ENCODE measurements at places on chromosomes 11 and 22.

DNA sequence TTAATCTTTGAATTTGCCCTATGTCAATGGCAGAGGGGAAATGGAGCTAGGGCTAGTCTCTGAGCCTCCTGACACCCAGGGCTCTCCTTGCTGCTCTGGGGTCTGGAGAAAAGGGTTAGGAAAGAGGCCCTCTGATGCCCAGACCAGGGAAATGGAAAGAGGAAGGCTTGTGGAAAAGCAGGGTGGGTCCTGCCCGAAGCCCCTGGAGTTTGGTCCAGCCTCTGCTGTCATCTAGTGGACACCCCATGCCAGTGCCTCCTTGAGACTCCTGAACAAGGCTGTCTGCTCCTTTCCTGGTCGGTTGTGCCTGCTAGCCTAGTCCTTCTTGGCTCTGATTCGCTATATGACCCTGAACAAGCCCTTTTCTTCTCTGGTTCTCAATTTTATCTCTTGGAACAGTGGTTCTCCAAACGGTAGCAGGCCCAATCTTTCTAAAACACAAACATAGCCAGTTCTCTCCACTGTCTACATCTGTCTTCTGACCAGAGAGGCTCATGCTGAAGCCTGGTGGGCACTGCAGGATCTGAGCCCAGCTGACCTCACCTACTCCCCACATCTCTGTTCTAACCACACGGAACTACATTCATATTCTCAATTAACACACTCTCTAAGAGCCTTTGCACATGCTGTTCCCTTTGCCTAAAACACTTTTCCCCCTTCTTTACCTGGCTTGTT lies 8.8 kb upstream of the PLA2G3 start:
- peak; percentile 71 for DNase-seq

GRCh38 chr11:132123854-132124835 lies 753.7 kb downstream of the NTM start:
- DNase-seq = no peak

DNA sequence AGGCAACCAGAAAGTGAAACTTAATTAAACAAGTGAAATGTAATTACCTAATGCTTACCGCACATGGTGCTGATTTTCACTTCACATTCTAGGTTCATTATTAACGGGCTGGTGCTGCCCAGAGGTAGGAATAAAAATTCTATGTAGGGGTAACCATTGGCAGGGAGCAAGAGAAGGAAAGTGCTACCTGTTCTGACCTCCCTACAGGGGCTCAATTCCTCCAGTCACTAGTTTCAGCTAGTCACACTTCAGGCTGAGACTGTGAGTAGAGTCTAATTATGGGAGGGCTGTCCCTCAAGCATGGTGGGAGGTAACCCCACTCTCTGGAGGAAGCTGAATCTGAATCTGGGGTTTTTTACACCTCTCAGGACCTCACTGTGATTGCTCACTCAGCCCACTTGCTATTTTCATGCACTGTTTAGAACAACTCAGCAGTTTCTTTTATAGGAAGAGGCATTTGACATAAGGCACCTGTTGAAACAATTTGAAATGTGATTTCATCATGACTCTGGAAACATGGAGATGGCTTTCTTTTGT lies 75.4 kb downstream of the MAML2 start:
- DNase-seq = no peak

GRCh38 chr22:20779818-20780158 lies 5.9 kb downstream of the SERPIND1 start:
- no peak for DNase-seq

- no peak for DNase-seq
These were observed 51.2 kb downstream of the CSTF3 start for GRCh38 chr11:33110083-33110482.

DNA sequence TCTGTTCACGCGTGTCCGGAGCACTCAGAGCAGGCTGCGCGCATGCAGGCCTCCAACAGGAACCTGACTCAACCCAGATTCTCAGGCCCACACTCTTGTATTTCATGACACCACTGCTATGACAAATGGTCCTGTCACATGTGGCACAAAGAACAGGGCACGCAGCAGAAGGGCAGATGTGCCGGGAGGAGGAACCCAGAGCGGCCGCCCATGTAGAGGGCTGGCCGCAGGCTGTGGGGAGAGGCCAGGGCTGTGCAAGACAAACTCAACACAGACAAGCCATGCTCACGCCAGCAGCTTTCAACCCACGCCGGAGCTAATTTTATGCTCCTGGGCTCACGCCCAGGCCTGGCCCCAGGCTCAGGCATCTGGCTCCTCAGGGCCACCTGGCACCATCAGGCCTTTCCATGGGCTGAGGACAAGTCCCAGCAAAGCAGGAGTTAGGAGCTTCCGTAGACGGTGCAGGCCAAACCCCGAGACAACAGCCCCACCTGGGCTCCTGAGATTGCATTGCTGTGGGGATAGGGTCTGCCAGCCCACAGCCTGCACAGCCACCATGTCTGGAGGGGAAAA lies 40.0 kb downstream of the DUSP8 start:
- DNase-seq = no peak

GRCh38 chr22:36772451-36772850 lies 3.5 kb downstream of the IFT27 start:
- no peak for DNase-seq

DNA sequence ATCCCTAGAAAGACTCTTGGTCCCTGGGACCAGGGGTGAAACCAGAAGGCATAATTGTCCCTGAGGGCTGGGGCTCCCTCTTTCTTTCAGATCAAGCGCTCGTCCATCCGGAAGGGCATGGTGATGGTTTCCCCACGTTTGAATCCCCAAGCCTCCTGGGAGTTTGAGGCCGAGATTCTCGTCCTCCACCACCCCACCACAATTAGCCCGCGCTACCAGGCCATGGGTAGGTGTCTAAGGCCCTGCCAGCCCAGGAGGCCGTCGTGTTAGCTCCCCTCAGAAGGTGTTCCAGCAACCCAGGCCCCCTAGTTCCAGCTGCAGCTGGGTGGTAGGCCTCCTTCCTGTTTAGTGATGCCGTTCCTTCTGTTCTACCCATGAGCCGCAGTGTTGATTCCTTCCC lies 21.4 kb downstream of the GTPBP1 start:
- no peak for DNase-seq

- no peak for DNase-seq
These were observed 5.7 kb downstream of the C1QTNF6 start for GRCh38 chr22:37182101-37182948.

GRCh38 chr11:75823946-75824345 lies 8.9 kb downstream of the UVRAG start:
- no peak for DNase-seq

- no peak for DNase-seq
These were observed 12.2 kb downstream of the FAR1 start for GRCh38 chr11:13680501-13681264.

DNA sequence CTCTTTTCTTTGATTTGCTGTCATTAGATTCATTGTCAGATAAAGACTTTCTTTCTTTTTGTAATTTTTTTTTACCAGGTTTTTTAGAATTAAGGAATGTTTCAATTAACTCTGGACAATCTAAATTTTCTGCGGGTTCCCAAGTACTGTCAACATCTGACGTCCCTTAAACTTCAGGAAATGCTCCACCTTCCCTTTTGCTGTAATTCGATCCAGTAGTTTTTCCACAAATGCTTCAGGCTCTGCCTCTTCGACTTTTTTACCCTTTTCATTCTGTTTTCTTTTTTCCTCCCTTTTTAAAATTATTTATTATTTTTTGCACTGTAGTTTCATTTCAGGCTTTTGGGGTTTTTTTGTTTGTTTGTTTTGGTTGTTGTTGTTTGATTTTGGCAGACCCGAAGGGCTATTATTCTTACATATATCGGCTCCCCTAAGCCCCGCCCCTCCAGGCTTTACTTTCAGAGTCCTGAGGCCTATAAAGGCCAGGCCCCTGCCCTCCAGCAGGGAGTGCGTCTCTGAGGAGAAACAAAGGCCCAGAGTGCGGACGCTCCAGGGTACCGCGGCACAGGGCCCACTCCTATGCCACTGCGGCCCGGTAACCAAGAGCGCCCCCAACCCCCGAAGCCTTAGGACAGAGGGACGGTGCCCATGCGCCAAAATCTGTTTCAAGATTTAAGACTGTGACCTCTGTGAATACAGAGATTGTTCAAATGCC lies 116.4 kb downstream of the TYR start:
- no peak for DNase-seq

GRCh38 chr11:1652026-1652425 lies 22.5 kb downstream of the KRTAP5-5 start:
- no peak for DNase-seq

DNA sequence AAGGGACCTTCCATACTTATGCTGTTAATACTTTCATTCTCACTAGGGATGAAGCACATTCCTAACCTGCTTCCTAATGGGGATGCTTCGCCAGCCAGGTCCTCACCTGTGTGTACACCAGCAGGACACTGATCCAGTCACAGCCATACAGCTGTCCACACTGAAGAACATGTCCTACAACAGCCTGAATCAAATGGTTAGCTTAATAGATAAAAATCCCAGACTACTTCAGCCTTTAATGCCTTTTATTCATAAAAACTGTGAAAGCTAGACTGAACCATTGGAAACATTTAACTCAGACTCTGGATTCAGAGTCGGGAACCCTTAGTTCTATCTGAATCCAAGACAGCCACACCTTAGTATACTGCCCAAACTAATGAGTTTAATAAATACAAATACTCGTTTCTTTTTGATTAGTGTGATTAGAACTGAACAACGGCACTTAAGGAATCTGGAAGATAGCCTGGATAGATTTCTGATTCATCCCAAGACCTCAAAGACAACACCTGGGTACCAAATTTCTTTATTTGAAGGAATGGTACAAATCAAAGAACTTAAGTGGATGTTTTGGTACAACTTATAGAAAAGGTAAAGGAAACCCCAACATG lies 3.3 kb downstream of the FTH1 start:
- DNase-seq = no peak

GRCh38 chr11:128689948-128690664 lies 3.8 kb upstream of the FLI1 start:
- DNase-seq = no peak

DNA sequence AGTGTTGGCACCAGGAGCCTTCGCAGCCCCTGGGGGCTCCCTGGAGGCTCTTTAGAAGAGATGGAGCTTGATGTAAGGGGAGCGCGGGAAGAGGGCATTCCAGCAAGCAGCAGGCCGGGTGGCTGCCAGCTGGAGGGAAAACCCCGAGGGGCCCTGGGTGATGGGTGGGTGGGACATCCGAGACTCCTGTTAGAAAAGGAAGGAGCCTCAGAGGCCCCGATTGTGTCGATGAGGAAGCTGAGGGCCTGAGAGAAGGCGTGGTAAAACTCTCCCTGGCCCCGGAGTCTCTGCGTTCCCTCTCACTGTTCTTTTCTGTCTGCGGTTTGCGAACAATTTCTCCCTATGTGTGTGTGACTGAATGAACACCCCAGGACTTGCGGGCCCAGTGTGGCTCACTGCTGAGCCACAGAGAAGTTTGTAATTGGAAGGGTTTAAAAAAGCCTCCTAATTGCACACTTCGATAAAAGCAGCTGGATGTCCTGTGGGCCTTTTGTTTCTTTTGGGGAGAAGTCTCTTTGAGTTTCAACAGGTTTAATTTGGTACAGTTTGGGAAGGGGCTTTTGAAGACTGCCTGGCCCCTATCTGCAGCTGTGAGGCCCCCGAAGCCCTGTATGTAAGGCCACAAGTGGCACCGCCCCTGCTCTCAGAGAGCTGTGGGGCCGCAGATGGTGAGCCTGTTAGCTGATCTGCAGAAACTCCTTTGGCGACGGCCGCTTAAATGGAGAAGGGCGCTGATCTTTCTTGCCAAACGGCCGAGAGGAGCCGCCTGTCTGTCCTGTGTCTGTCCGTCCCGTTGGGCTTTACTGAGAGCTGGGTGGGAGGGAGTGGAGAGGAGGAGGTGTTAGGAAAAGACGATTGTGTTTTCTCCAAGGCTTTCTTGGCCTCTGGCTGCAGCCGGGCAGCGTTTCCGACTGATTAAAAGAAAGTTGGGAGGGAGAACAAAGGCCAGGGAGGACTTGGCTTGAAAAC lies 2.0 kb downstream of the FBLN1 start:
- no peak for DNase-seq

- no peak for DNase-seq
These were observed 115.6 kb downstream of the FANCF start for GRCh38 chr11:22510010-22510409.

GRCh38 chr11:34344768-34345539 lies 12.9 kb downstream of the ABTB2 start:
- no peak for DNase-seq

- peak; percentile 33 for DNase-seq
These were observed 10.2 kb downstream of the SERPIND1 start for GRCh38 chr22:20783844-20784723.

GRCh38 chr11:118791961-118792569 lies 1.1 kb upstream of the DDX6 start:
- no peak for DNase-seq

GRCh38 chr11:12692229-12693075 lies 18.2 kb downstream of the TEAD1 start:
- peak; percentile 62 for DNase-seq

GRCh38 chr11:133212201-133212600 lies 320.1 kb downstream of the OPCML start:
- no peak for DNase-seq

- no peak for DNase-seq
These were observed 17.7 kb downstream of the CD6 start for GRCh38 chr11:60989093-60989650.

DNA sequence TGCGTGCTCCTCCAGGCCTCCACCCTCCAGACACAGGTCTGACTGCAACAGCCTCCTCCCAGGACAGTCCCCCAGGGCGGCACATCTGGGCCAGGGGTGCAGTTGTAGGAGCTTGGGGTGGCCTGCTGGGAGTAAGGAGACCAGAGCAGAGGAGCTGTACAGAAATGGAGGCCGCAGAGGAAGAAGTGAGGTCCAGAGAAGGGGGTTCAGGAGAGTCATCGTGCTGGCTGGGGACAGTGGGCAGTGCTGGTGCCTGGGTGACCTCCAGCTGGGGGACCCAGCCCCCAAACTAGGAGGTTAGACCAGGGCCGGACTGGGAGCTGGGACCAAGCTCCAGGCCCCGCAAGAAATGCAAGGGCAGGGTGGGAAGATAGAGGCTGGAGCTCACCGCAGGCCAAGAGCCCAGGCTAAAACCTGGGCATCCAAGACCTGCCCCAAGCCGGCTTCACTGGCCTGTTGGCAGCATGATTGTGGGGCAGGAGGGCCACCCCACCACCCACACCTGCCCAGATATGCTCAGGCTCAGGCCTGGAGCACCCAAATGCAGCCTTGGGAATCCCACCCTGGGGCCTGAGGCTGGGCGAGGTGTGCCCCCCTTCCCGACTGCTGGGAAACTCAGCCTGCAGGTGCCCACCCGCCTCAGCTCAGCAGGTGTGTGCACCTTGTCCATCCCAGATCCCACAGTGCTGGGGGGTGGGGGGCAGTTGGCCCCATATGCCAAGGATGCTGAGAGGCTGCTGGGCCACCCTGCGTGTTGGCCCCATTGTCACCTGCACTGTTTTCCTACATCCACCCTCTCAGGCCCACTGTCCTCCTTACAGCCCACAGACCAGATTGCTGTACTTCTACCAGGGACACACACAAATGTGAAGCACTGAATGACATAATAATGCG lies 96.9 kb downstream of the MORC2 start:
- no peak for DNase-seq

DNA sequence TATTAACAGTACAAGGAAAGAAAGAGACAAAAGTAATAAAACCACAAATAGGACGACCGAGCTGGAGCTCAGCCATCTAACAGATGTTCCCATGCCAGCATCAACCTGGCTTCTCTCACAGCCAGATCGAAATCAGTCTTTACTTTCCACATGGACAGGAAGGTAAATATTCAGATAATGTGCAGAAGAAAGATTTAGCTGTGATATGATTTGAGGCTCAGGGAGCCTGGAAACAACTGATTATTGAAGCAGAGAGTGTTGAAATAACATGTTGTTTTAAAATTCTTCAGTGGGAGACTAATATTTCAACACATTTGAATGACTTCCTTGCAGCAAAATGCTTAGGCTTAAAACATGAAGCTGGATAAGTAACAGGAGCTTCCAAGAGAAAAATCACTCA lies 546.8 kb downstream of the ETS1 start:
- no peak for DNase-seq

GRCh38 chr22:24437091-24437490 lies 9.7 kb downstream of the ADORA2A start:
- no peak for DNase-seq

Data from NCI-H1105 (cell line).